ENCODE measurements at places on chromosomes 6 and 20.

DNA sequence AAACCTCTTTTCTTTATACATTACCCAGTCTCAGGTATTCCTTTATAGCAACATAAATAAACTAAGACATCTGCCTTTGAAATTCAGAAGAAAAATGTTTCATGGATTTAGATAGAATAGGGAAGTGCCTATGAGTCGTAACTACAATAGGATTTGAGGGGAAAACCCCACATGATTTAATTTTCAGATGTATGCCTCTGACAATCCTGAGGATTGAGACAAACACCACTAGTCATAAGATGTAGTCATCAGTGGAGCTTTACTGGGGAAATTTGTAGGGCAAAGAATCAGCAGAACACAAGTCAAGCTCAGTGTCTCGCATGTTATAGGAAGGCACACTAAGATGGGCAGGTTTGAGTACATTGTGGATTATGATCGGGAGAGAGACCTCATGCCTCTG is 566.4 kb downstream of the BMP2 start:
- DNase-seq: no peak

GRCh38 chr6:1851681-1852456 is 242.2 kb downstream of the FOXC1 start:
- DNase-seq: no peak

GRCh38 chr6:48116699-48117645 is 6.0 kb upstream of the PTCHD4 start:
- peak; percentile 56 for DNase-seq

GRCh38 chr6:71383476-71383875 is 94.9 kb downstream of the OGFRL1 start:
- no peak for DNase-seq

DNA sequence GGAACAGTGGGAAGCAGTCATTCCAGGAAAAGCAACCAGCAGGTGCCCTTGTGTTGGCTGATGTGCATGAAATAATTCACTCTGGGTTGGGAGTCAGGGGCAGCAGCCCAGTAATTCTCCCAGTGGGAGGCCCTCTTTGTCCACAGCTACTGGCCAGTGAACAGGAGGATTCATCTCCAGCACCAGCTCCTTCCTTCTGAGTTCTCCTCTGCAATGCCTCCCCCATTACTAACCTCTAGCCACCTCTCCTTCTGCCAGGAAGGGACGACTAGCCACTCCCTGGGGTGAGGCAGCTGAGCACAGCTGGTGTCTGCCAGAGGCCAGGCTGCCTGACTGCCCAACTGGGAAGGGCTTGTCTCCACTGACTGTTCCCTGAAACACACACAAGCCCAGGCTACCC is 12.5 kb upstream of the R3HDML start:
- DNase-seq: peak; percentile 97

GRCh38 chr6:159969204-159969912 is 476 bp downstream of the IGF2R start:
- DNase-seq: peak; percentile 70

Measured in NCI-H146 (cell line).